ENCODE measurements at places on chromosomes 5 and 9. TPM values are rescaled to one million over a fixed set of nuclear protein-coding genes. Genes with fewer than 3 reads are reported as not detected.

The CA9 gene
- total RNA-seq, result 0.27 TPM

The TMEM215 gene
- not detected for total RNA-seq

DNA sequence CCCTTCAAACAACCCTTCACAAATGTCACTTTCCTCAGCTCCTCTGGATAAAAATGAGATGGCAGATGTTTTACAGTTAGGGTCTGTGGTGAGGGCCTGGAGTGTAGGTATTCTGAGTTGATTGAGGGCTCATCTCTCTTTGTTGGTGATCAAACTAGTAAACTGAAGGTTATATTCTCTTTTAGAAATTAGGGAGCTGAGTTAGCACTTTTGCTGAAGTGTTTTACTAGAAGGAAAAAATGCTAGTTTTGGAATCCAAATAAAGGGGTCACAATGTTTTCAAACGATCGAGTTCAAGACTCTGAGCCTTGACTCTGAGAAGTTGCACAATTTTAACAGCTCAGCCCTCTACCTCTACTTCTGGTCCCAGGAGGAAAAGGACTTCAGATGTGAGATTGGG, 23.4 kb downstream of the RHOBTB3 start:
- no peak for DNase-seq

DNA sequence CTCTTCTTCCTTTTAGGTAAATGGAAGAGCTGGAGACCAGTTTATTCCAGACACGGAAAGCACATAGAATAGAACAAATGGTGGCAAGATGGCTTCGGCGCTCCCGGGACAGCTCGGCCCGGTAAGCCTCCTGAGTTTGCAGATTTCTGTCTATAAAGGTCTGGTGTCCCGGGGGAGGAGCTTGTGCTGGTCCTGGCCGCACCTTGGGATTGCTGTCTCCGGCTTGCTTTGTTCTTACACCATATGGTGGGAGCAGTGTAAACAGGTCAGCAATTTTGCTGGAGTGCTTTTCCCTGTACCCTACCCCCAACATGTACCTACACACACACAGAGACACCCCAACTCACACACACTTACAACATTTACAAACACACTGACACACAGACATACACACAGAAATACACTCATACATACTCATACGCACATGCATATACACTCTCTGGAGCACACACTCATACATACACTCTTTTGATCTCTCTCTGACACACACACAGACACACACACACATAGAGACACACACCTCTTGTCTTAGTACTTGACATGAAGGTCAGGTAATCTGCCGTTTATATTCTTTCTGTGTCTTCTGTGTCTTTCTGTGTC, 42.0 kb downstream of the FRMPD1 start:
- DNase-seq, result no peak

GRCh38 chr9:110198357-110198756, 9.6 kb downstream of the C9orf152 start:
- no peak for DNase-seq

GRCh38 chr5:59276917-59277372, 616.6 kb downstream of the PDE4D start:
- no peak for DNase-seq

DNA sequence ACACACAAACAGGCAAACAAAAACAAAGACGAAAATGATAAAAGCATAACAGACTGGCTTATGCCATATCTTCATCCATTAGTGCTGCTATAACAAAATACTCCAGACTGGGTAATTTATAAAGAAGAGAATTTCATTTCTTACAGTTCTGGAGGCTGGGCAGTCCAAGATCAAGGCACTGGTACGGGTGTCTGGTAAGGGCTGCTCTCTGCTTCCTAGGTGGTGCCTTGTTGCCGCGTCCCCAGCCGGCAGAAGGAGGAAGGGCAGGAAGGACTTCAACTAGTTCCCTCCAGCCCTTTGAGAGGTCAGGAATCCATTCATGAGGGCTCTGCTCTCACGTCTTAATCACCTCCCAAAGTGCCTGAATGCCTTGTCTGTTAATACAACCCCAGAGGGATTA, 122.6 kb downstream of the BOD1 start:
- DNase-seq, result no peak
